ENCODE measurements at places on chromosomes 7 and 10.

DNA sequence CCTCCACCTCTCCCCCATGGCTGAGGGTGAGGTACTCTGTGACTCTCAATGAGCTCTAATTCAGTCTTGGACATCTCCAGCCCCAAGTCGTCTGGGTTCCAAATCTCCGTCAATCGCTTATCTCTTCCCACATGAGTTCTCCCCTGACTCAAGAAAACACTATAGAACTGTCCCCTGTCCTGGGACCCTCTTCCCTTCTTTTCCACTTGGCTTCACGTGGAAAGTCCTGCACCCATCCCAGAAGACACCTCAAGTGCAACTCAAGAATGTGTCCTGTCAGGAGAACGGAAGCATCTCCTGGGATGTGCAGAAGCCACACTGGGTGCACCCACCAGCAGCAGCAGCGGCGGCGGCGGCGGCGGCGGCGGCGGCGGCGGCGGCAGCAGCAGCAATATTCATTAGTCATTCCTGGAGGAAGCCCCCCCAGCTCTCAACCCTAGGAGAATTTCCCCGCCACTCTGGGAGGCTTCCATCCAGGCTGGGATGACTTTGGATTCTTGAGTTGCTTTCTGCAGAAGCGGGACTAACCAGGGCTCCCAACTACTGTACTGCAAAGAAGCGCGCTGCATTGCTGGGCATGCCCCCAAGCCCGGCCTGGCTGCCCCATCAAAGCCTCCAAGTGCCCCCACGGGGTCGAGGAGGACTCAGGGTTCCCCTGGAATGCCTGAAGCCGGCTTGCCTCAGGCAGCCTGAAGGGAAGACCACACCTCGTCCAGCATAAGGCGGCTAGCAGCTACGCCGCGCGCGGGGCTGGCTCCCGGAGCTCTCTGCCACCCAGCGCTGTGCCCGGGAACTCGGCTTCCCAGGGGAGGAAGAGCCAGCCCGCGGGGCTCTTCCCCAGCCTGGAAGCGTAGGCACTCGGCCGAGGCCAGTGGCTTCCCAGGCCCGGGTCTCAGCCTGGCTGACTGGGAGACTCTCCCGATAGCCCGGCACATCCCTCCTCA is 1.0 kb downstream of the CRTAC1 start:
- DNase-seq = no peak

GRCh38 chr10:8044331-8044907 is 10.1 kb upstream of the GATA3 start:
- DNase-seq = no peak

- no peak for DNase-seq
These were observed 138.9 kb downstream of the CACNB2 start for GRCh38 chr10:18279173-18279572.

DNA sequence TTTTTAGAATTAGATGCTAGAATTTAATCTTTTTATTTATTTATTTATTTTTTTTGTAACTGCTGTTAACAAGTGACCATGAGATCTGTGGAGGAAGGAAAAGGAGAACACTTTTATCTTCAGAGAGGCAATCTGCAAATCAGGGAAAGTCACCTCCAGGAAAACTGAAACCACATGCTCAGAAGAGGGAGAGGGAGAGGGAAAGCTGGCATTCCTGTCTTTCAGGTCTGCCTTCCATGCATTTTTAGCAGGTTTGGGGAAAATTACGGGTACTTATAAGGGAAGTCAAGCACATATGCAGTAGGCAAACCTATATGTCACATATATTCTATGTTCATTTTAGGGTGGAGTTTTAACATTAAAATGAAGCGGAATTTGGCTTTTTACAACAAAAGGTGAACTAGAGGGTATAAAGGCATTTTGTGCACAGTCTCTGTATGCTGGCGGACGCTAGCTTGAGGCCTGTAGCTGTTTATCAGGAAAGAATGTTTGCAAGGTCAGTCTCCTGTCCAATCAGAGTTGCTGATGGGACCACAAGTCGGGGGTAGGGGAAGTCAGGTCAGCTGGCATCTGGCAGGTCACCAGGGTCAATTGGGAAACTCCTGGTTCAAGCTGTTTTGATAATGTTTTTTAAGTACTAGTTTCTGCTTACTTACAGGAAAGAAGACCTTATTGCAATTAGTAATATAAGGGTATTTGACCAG is 333.5 kb downstream of the GPR158 start:
- DNase-seq = no peak

GRCh38 chr10:77291596-77292505 is 345.8 kb downstream of the KCNMA1 start:
- no peak for DNase-seq

DNA sequence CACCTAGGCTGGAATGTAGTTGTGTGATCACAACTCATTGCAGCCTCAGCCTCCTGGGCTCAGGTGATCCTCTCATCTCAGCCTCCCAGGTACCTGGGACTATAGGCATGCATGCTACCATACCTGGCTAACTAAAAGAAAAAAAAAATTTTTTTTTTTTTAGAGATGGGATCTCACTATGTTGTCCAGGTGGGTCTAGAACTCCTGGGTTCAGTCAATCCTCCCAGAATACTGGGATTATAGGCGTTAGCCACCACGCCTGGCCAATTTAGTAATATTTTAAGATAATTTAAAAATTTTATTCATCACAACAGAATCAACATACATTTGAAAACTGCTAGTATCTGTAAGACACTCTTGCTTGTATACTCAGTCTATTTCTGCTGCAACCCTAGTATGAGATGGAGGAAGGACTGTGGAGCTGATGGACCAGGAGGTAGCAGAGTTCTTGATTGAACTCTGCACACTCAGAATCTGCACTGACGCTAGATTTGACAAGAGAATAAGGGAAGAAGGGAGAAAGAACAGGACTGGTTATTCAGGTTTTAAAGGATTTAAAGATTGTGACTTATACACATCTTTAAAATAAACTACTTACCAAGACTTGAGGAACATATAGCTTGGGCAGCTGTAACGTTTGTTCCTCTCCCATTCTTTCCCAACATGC is 57.6 kb downstream of the VCL start:
- DNase-seq = no peak

DNA sequence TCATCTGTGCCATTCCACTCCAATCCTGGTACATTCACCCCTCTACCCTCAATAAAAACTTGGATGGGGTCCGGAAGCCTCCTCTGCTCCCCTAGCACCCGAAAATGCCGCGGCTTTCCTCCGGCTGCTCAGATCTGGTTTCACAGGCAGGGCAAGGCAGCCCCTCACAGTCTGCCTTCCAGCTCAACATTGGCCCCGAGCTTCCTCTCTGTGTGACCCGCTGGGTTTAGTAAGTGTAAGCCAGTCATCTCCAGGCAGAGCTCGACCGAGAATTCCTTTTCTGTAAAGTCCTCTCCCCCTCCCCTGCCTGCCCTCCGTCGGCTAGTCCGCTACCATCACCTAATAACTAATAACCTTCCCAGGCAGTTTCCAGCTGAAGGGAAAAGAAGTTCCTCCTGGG is 3.4 kb downstream of the INHBA start:
- no peak for DNase-seq

DNA sequence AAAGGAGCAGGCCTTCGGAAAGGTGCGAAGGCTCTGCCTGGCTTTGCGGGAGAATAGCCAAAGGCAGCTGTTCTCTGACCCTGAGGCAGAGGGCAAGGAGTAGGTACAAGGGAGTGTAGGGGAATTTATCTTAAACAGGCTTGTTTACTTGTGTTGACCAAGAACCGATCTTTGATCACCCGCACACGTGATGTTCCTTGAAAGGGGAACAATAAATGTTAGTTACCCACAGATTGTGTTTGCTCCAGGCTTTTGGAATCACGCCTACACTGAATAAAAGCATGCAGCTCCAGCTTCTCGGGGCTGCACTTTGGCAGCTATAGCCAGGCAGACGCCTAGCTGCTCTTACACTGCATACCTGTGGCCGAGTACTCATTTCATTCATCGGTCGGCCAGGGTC is 420.8 kb downstream of the PHF14 start:
- DNase-seq = no peak

DNA sequence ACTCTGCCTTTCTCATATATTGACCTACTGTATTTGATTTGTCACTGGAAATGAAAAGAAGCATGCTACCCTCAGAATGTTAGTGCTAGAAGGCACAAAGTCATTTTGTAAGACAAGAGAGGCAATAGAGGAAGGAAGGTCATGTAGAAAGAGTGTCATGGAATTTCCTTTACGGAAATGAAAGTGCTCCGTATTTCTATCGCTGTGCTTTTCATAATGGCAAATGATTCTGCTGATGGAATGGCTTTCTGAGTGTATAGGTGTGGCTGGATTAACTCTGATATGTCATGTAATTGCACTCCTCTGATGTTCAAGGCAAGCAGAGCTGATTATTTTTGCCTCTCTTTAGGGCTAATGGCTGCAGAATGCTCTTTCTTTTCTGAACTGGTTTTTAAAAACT is 15.5 kb upstream of the STEAP4 start:
- DNase-seq = no peak

- no peak for DNase-seq
These were observed 1512.8 kb upstream of the LRRTM3 start for GRCh38 chr10:65413001-65413400.

GRCh38 chr7:50793947-50794570 is 11.4 kb upstream of the GRB10 start:
- no peak for DNase-seq

DNA sequence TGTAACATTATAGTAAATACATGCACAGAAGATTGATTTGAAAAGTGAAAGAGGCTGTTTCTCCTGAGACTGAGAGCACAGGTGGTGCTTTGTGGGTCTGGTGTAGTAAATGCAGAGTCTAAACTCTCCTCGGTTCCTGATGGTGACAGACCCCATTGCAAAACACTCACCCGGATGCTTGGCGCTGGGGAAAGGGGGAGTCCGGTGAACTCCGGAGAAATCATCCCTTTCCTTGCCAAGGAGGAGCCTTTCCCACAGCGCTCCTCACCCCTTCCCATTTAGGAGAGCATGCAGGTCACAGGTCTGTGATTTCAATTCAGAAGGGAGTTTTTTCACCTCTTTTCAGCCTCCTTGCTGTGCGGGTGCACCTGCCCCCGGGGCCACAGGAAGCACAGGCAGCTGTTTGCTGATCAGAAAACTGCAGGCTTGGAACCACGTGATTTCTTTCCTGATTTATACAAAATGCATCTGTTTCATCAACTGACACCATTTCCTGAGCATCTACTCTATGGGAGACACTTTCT is 75.6 kb upstream of the LYZL2 start:
- DNase-seq = no peak

DNA sequence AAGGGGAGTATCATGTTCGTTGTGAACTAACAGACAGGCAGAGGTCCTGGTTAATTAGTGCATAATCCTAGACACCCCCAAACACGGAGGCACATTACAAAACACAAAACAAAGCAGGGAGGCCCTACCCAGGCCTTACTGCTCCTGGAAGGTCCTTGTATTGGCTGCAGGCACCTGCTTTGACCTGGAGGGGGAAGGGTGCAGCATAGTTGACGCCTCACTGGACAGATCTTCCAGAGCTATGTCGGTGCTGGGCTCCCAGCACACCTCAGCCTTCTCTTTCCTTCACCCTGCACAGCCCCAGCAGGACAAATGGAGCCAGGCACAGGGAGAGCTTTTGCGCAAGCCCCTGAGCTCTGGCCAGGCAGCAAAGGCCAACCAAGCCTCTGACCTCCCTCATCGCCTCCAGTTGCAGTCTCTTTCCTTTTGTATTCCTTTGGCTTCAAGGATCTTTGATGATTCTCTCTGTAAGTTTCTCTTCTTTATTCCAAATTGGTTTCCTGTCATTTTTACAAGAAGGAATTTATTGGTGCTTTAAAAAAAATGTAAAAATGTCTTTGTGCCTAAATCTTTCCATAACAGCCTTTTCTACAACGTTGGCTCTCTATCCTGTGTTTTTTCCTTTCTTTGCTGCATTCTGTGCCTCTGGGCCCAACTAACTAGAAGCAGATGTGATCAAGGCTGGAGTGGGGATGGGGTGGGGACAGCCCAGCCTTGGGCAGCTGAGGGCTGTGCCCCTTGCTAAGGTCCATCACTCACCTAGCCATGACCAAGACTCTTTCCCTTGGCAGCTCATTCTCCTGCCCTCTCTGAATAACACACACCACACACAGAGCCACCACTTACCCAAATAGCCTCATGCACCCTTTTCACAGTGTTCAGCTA is 317.1 kb upstream of the NPVF start:
- DNase-seq = no peak

- DNase-seq = no peak
These were observed 148.7 kb upstream of the MKI67 start for GRCh38 chr10:128274938-128275337.

- DNase-seq = no peak
These were observed 14.7 kb upstream of the OGDHL start for GRCh38 chr10:49776851-49777250.

DNA sequence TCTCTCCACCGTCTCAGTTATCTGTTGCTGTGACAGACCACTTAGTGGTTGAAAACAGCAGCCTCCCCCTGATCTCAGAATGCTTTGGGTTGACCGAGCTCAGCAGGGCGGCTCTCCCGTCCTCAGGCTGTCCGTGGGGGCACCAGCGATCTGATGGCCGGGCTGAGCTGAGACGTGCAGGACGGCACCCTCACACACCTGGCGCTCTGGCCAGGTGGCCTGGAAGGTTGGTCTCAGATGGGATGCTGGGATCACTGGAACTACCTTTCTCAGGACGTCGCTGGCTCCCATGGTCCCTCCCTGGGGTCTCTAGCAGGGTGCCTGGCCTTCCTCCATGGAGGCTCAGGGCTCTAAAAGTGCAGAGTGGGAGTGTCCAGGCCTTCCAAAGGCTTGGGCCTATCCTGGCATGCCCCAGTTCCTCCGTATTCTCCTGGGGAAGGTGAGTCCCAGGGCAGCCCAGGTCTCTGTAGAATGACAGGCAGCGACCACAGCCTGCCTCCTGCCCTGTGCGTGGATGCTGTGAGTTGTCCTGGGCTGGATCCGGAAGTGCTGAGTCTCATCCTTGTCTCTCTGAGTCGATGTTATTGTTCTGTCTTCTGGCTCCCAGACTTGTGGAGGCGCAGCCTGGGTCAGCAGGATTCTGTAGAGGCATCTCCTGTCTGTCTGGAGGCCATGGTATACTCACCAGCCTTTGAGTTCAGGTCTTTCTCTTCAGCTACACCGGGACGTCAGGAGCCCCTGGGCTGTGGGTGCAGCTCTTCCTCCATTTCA is 12.2 kb upstream of the PWWP2B start:
- DNase-seq = no peak

- DNase-seq = no peak
These were observed 38.4 kb downstream of the ATXN7L1 start for GRCh38 chr7:105837765-105838626.

- no peak for DNase-seq
These were observed 233.5 kb downstream of the WDR11 start for GRCh38 chr10:121084675-121085070.

GRCh38 chr10:114987995-114988394 is 50.0 kb downstream of the TRUB1 start:
- no peak for DNase-seq

GRCh38 chr7:158891922-158892321 is 35.6 kb downstream of the DYNC2I1 start:
- no peak for DNase-seq

GRCh38 chr7:139734395-139734794 is 43.4 kb downstream of the HIPK2 start:
- no peak for DNase-seq

GRCh38 chr7:130938661-130939060 is 204.7 kb upstream of the KLF14 start:
- DNase-seq = no peak

DNA sequence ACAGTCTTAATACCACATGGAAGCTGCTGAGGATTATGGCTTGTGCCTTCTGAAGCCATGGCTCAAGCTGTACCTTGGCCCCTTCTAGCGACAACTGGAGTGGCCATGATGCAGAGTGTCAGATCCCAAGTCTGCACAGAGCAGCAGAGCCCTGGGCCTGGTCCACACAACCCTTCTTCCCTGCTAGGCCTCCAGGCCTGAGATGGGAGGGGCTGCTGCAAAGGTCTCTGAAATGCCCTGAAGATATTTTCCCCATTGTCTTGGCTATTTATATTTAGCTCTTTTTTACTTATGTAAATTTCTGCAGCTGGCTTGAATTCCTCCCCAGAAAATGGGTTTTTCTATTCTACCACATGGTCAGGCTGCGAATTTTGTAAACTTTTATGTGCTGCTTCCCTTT is 804.6 kb upstream of the ZWINT start:
- no peak for DNase-seq
